ENCODE measurements at places on chromosomes 16 and 17. TPM values are rescaled to one million over a fixed set of nuclear protein-coding genes. Genes with fewer than 3 reads are reported as not detected.

Gene ABCA9
- total RNA-seq, result 1.5 TPM

Gene ESRP2
- total RNA-seq, result 33.6 TPM

Gene MYH2
- total RNA-seq, result not detected

Gene SEPTIN1
- 0.86 TPM for total RNA-seq

Gene SCNN1B
- total RNA-seq, result not detected

Gene CACNG3
- total RNA-seq, result not detected

Gene WRAP53
- 12.3 TPM for total RNA-seq

Gene PPM1E
- 0.31 TPM for total RNA-seq

Gene PTX4
- total RNA-seq, result not detected

Gene NHERF2
- total RNA-seq, result 48.1 TPM

Gene KRTAP4-8
- not detected for total RNA-seq

Gene TP53TG3F
- total RNA-seq, result not detected

Gene PRRT2
- total RNA-seq, result 25.5 TPM

Gene CLDN7
- total RNA-seq, result 79.9 TPM

Gene TRPV2
- 2.1 TPM for total RNA-seq

Gene KRTAP1-1
- not detected for total RNA-seq

Gene CBX2
- 48.6 TPM for total RNA-seq

Gene USP43
- 9.7 TPM for total RNA-seq

Gene GJC1
- 54.5 TPM for total RNA-seq

Gene C16orf86
- total RNA-seq, result 1.8 TPM

Gene TEX19
- not detected for total RNA-seq

Gene KPNA2
- 100 TPM for total RNA-seq

Gene TBX6
- total RNA-seq, result 2.7 TPM

Gene CES3
- 5.1 TPM for total RNA-seq

Gene KRTAP9-6
- not detected for total RNA-seq

Gene GAS2L2
- 0.11 TPM for total RNA-seq

Gene CA5A
- total RNA-seq, result not detected

Gene TBX4
- 54.2 TPM for total RNA-seq

Gene XYLT1
- 11.8 TPM for total RNA-seq

Gene IGF2BP1
- 227 TPM for total RNA-seq

Gene PRSS36
- total RNA-seq, result 1.4 TPM

Gene NPIPA8
- 0.93 TPM for total RNA-seq

Gene SLC22A31
- 1.7 TPM for total RNA-seq

Gene HSD17B2
- 3.1 TPM for total RNA-seq

Gene TPPP3
- 5.7 TPM for total RNA-seq

Gene NAGS
- 0.42 TPM for total RNA-seq

Gene AXIN1
- 34.0 TPM for total RNA-seq

Gene SRCIN1
- 21.4 TPM for total RNA-seq

Gene SDK2
- 31.8 TPM for total RNA-seq

Gene EMP2
- total RNA-seq, result 51.0 TPM

Gene CD300LG
- not detected for total RNA-seq

Gene GRB7
- total RNA-seq, result 46.4 TPM

Gene IRX5
- 16.3 TPM for total RNA-seq

Gene PCGF2
- 91.9 TPM for total RNA-seq

Gene HSPB9
- total RNA-seq, result not detected

Data from mesothelial cell of epicardium (in vitro differentiated cells).